ENCODE measurements at places on chromosomes 2 and 18. TPM values are rescaled to one million over a fixed set of nuclear protein-coding genes. Genes with fewer than 3 reads are reported as not detected.

GRCh38 chr18:13302040-13302439, 83.5 kb downstream of the LDLRAD4 start:
- no peaks in the 10 kb centered on the region for H3K4me1 ChIP-seq
- no peak overlapping the region for H3K27ac ChIP-seq
- no peak for DNase-seq
- H3K36me3 ChIP-seq: no peaks in the 10 kb centered on the region

Gene SP110
- total RNA-seq: 9.9 TPM

Gene LRRTM1
- not detected for total RNA-seq

- no peaks in the 10 kb centered on the region for H3K36me3 ChIP-seq
- no peaks in the 10 kb centered on the region for H3K4me1 ChIP-seq
- H3K27me3 ChIP-seq: no peaks in the 10 kb centered on the region
Measured at GRCh38 chr2:208222351-208222750, 32.5 kb downstream of the IDH1 start.

- H3K27me3 ChIP-seq: no peaks in the 10 kb centered on the region
- H3K27ac ChIP-seq: no peak overlapping the region
- H3K36me3 ChIP-seq: no peaks in the 10 kb centered on the region
- no peak overlapping the region for H3K4me3 ChIP-seq
- peaks cover 6% of the 10 kb centered on the region for H3K4me1 ChIP-seq
Measured at GRCh38 chr2:102209474-102209873, 22.7 kb downstream of the IL1RL2 start.

Gene ALLC
- total RNA-seq: 0.14 TPM

GRCh38 chr2:33062665-33063250, 116.0 kb downstream of the LTBP1 start:
- no peak overlapping the region for H3K27ac ChIP-seq
- H3K36me3 ChIP-seq: no peaks in the 10 kb centered on the region
- no peak overlapping the region for H3K4me3 ChIP-seq
- no peak for DNase-seq
- H3K4me1 ChIP-seq: no peaks in the 10 kb centered on the region
- H3K27me3 ChIP-seq: no peaks in the 10 kb centered on the region

GRCh38 chr2:216950547-216950946, 90.7 kb upstream of the TNP1 start:
- no peaks in the 10 kb centered on the region for H3K27me3 ChIP-seq
- H3K36me3 ChIP-seq: no peaks in the 10 kb centered on the region
- no peak overlapping the region for H3K4me3 ChIP-seq
- no peaks in the 10 kb centered on the region for H3K4me1 ChIP-seq
- H3K27ac ChIP-seq: no peak overlapping the region
- DNase-seq: no peak

- H3K36me3 ChIP-seq: no peaks in the 10 kb centered on the region
- H3K27me3 ChIP-seq: peaks cover 2% of the 10 kb centered on the region
- no peaks in the 10 kb centered on the region for H3K4me1 ChIP-seq
- DNase-seq: no peak
Measured at GRCh38 chr2:236617221-236617737, 47.7 kb downstream of the ACKR3 start.

DNA sequence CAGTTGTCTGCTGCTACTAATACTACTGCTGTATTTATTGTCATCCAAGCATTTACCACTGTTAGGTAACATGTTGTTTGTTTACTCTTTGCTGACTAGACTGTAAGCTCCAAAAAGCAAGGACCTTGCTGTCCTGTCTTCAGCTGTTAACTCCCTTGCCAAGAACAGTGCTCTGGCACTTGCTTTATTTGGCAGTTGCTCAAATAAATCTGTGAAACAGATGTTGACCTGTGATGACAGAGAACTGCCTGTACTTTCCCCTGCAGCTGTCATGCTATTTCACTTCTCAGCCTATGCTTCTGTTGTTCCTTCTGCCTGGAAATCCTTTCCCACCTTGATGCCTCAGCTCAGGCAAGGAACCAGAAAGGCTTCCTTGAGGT, 181.2 kb downstream of the ATAD2B start:
- H3K4me3 ChIP-seq: no peak overlapping the region
- no peak for DNase-seq
- H3K27me3 ChIP-seq: no peaks in the 10 kb centered on the region
- H3K4me1 ChIP-seq: peaks cover 8% of the 10 kb centered on the region
- no peaks in the 10 kb centered on the region for H3K36me3 ChIP-seq
- H3K27ac ChIP-seq: no peak overlapping the region

GRCh38 chr18:51437280-51438271, 240.1 kb upstream of the MEX3C start:
- DNase-seq: no peak
- no peaks in the 10 kb centered on the region for H3K36me3 ChIP-seq
- H3K4me3 ChIP-seq: no peak overlapping the region
- H3K27me3 ChIP-seq: no peaks in the 10 kb centered on the region

GRCh38 chr2:172447811-172448493, 20.6 kb downstream of the ITGA6 start:
- no peaks in the 10 kb centered on the region for H3K36me3 ChIP-seq
- H3K27ac ChIP-seq: no peak overlapping the region
- no peaks in the 10 kb centered on the region for H3K27me3 ChIP-seq
- H3K4me3 ChIP-seq: no peak overlapping the region
- H3K4me1 ChIP-seq: no peaks in the 10 kb centered on the region

All from liver (tissue), 10 donors.